ENCODE measurements at places on chromosomes 3 and 15. TPM values are rescaled to one million over a fixed set of nuclear protein-coding genes. Genes with fewer than 3 reads are reported as not detected.

DNA sequence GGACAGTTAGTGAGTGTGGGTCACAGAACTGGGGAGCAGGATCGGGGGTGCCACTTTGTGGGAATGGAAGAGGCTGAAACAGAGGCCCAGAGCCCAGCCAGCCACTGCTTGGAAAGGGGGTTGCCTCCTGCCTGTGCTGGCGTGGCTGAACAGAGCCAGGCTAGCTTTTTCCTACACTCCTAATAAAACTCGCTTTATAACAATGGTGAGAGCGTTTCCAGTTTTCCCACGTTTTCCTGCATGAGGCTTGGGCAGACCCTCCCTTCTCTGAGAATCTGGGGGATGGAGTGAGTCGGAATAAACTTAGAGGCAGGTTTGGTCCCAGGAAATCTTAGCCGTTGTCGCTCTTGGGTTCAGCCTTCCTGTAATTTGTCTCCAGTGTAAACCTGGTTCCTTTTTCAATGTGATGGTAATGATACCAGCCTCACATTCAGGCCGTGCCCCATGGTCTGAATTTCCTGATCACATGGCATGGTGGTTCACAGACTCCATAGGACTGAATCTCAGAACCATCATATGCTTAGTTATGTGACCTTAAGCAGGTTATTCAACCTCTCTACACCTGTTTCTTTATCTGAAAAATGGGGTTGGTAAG is 6.5 kb upstream of the FGD5 start:
- H3K36me3 ChIP-seq, result no peaks in the 10 kb centered on the region
- H3K27ac ChIP-seq, result no peak overlapping the region
- peaks cover 54% of the 10 kb centered on the region for H3K27me3 ChIP-seq
- H3K4me3 ChIP-seq, result no peak overlapping the region
- peaks cover 9% of the 10 kb centered on the region for H3K4me1 ChIP-seq
- DNase-seq, result no peak

GRCh38 chr3:14154276-14154675 is 24.1 kb downstream of the XPC start:
- H3K27me3 ChIP-seq, result no peaks in the 10 kb centered on the region
- H3K4me3 ChIP-seq, result no peak overlapping the region
- H3K4me1 ChIP-seq, result no peaks in the 10 kb centered on the region
- DNase-seq, result no peak
- no peak overlapping the region for H3K27ac ChIP-seq

GRCh38 chr3:194054016-194054415 is 81.9 kb upstream of the HES1 start:
- no peaks in the 10 kb centered on the region for H3K27me3 ChIP-seq
- no peak overlapping the region for H3K27ac ChIP-seq
- DNase-seq, result no peak
- H3K36me3 ChIP-seq, result no peaks in the 10 kb centered on the region
- no peak overlapping the region for H3K4me3 ChIP-seq

- no peak for DNase-seq
- no peaks in the 10 kb centered on the region for H3K27me3 ChIP-seq
- H3K36me3 ChIP-seq, result no peaks in the 10 kb centered on the region
- no peak overlapping the region for H3K27ac ChIP-seq
Measured at GRCh38 chr15:64315216-64315615, 40.8 kb downstream of the CSNK1G1 start.

The SMCO1 gene
- total RNA-seq, result not detected

The LOXL1 gene
- total RNA-seq, result 6.8 TPM

The THAP10 gene
- 8.3 TPM for total RNA-seq

The ARRDC4 gene
- total RNA-seq, result 35.9 TPM
